Stimulated activated CD4-positive, alpha-beta T cell treated with anti-CD3 and anti-CD28 coated beads, Interleukin-1b, Interleukin-23, amount 100 ng/mL, for 4 hours (primary cell): ENCODE measurements at places on chromosomes 12 and 14.

DNA sequence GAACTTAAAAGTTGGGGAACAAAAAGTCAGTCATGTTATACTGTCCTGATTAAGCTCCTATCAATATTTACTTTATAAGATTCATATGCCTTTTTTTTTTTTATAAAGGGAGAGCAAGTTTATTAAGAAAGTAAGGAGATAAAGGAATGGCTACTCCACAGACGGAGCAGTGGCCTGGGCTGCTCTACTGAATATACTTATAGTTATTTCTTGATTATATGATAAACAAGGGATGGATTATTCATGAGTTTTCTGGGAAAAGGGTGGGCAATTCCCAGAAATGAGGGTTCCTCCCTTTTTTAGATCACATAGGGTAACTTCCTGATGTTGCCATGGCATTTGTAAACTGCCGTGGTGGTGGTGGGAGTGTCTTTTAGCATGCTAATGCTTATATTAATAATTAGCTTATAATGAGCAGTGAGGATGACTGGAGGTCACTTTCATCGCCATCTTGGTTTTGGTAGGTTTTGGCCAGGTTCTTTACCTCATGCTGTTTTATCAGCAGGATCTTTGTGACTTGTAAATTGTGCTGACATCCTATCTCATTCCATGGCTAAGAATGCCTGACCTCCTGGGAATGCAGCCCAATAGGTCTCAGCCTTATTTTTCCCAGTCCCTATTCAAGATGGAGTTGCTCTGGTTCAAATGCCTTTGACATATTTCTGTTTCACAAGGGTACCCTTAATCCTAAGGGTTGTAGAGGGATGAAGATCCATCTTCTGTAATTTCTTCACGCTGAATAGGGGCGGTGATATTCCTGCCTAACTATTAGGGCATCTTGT, 73.9 kb downstream of the OTOGL start:
- no peak for DNase-seq

DNA sequence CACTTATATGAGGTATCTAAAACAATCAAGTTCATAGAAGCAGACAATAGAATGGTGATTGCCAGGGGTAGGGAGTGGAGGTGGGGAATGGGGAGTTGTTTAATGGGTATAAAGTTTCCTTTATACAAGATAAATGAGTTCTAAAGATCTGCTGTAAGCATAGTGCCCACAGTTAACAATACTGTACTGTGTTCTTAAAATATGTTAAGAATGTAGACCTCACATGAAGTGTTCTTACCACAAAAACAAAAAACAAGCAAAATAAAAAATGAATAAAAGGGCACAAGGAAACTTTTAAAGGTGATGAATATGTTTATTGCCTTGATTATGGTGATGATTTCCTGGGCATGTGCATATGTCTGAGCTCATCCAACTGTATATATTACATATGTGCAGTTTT, 211.8 kb downstream of the MSRB3 start:
- no peak for DNase-seq

DNA sequence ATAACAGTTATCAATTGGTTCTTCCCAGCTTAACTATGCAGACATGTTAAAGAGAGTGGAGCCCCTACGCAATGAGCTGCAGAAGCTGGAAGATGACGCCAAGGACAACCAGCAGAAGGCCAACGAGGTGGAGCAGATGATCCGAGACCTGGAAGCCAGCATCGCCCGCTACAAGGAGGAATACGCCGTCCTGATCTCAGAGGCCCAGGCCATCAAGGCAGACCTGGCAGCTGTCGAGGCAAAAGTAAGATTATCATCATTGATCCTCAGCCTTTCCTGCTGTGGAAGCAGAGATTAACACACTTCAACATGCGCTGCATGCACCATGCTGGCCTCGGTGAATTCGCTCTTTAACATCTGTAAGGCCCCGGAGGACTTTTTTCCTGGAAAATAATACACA, 53.6 kb downstream of the HSP90AA1 start:
- no peak for DNase-seq

GRCh38 chr14:29645117-29645516, 282.5 kb downstream of the PRKD1 start:
- DNase-seq, result no peak

- no peak for DNase-seq
Observed at GRCh38 chr14:77475432-77476115, 17.7 kb downstream of the AHSA1 start.

- no peak for DNase-seq
Observed at GRCh38 chr14:49895480-49895879, 2.6 kb downstream of the ARF6 start.

- DNase-seq, result no peak
Observed at GRCh38 chr14:99755629-99756603, 37.3 kb upstream of the EML1 start.

- DNase-seq, result no peak
Observed at GRCh38 chr12:95516757-95517156, 34.5 kb downstream of the USP44 start.

DNA sequence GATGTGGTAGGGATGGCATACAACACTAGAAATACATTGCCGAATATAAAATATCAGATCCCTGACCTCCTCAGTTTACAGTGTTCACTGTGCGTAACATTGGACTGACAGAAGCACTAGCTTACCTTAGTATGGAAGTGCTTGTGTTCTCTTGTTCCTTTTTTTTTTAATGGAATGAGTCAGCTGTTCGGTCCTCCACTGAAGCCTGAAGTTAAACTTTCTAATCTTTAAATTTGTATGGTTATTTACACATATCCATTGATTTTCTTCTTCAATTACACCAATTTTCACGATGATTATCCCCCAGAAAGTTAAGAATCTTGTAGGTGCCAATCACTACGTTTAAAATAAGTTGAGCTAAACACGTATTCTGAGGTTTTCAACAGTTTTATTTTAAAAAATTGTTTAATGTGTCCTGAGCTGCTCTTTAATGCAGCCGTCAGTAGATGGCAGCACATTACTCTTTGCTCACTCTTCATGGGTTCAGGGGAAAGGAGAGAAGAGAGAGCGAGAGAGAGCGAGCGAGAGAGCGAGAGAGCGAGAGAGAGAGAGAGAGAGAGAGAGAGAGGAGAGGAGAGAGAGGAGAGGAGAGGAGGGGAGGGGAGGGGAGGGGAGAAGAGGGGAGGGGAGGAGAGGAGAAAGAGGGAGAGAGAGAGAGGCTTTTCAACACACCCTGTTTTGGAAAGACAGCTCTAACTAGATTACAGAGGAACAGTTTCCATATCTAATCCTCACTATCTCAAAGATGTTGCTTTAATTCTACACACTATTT, 134.7 kb upstream of the SCAF11 start:
- DNase-seq, result peak; percentile 11

DNA sequence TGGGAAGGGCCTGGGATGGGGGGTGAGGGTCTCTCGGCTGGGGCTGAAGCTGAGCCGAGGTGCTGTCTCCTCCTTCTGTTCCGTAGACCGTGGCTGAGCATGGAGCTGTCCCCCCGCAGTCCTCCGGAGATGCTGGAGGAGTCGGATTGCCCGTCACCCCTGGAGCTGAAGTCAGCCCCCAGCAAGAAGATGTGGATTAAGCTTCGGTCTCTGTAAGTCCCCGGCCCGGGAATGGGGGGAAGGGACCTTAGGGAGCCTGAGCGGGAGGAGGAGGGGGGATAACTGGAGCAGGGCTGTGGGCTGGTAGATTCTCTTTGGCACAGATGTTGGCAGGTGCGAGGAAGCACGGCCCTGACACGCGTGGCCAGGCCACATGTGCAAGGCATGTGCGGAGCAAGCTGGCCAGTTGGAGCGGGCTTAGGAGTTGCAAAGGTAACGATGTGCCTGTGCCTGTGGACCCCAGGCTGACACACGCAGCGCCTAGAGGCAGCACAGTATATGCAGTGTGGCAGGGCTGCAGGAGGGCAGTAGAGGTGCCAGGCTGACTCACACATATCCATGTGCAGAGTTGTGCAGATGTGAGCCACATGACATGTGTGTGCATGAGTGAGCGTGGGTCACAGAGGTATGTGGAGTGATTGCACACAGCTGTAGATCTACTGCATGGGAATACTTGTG, 512 bp downstream of the PDE1B start:
- DNase-seq, result peak; percentile 19

DNA sequence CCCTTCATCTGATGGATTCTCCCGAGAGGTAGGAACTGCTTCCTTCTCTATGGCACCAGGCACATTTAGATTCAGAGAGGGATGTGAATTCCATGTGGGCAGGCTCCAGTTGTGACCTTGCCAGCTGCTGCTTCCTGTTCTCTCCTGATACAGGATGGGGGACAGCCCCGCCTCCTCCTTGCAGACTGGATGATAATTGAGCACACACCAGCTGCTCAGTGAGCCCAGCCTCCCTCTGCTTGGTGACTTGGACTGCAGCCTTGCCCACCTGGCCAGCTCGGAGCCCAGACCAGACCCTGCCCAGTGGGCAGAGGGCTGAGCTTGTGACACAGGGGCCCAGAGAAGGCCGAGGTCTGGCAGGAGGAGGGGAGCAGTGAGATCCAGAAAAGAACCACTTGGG, 90.2 kb downstream of the CALM1 start:
- DNase-seq, result no peak

GRCh38 chr12:112524676-112525425, 106.1 kb downstream of the PTPN11 start:
- no peak for DNase-seq

- no peak for DNase-seq
Observed at GRCh38 chr14:26163761-26164160, 434.1 kb downstream of the NOVA1 start.

- DNase-seq, result no peak
Observed at GRCh38 chr14:47606566-47606965, 68.8 kb downstream of the MDGA2 start.

- no peak for DNase-seq
Observed at GRCh38 chr12:49535921-49536525, 2.8 kb upstream of the KCNH3 start.

DNA sequence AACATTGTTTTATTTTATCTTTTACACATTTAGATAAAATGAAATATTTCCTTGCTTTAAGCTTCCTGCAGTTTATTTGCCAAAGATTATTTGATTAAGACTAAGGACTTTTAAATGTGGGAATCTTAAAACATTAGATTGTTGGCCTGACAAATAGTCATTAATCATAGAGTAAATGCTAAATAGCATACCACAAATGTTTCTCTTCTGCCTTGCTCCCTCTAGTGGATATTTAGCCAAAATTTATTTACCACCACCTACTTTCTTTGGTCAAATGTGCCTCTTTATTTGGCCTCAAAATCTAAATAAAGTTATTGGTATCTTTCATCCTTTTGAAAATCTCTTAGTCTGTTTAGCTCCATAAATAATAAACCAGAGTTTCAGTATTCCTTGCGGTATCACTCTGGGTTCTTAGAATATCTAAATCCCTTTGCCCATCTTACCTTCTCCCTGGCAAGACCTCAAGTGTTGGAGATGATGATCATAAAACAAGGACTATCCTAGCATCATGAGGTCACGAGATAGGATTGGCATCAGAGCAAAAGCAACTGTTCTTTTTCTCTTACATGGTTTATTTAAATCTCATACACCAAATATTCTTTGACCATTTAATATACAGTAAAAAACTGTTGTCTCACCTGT, 150.6 kb upstream of the AEBP2 start:
- no peak for DNase-seq
